ENCODE measurements at places on chromosomes 11 and 22. TPM values are rescaled to one million over a fixed set of nuclear protein-coding genes. Genes with fewer than 3 reads are reported as not detected.

- no peak for DNase-seq
Observed at GRCh38 chr11:74473382-74474173, 6.2 kb upstream of the KCNE3 start.

UPK3A gene
- 0.50 TPM for total RNA-seq

- DNase-seq, result no peak
Observed at GRCh38 chr22:35662914-35663313, 14.7 kb downstream of the APOL6 start.

- DNase-seq, result peak; percentile 62
Observed at GRCh38 chr11:21811572-21811971, 381.3 kb upstream of the ANO5 start.

VPREB1 gene
- not detected for total RNA-seq

CARD18 gene
- total RNA-seq, result not detected

NXPE4 gene
- total RNA-seq, result not detected

GAL3ST3 gene
- total RNA-seq, result 35.9 TPM

CRYBB2 gene
- total RNA-seq, result not detected

DNA sequence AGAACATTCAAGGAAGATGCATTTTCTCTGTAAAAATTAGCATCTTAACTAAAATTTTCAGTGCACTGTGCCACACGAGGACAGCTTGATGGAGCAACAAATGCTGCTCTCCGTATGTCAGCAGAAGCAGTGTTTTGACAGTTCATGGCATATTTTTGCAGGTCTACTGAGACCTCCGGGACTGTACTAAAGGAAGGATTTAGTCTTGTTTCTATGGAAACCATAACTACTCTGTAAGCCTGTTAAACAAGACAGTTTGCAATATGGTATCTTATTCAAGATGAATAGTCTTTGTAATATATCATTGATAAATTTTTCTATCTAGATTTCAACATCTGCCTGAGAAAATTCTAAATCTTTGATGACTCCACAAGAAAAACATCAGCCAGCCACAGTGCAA lies 184.0 kb upstream of the GUCY1A2 start:
- no peak for DNase-seq

GRCh38 chr11:70579316-70579955 lies 181.1 kb downstream of the CTTN start:
- DNase-seq, result no peak

DNA sequence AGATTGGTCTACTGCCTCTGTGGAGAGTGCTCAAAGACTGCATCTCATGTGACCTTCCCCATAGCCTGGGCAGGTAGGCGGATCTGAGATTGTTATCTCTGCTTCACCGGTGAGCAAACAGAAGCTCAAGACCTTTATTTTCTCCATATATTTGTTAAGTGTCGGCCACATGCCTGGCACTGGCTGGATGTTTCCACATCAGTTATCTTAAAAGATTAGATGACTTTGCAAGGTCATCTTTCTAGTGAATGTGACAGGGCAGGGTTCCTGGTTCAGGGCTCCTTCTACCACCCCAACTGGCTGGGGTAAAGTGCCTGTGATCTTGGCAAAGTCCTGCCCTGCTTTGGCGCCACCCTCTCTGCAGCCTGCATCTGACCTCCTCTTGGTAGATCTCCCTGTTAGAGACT lies 125.0 kb downstream of the CCDC81 start:
- no peak for DNase-seq

PDGFD gene
- 2.9 TPM for total RNA-seq

DNA sequence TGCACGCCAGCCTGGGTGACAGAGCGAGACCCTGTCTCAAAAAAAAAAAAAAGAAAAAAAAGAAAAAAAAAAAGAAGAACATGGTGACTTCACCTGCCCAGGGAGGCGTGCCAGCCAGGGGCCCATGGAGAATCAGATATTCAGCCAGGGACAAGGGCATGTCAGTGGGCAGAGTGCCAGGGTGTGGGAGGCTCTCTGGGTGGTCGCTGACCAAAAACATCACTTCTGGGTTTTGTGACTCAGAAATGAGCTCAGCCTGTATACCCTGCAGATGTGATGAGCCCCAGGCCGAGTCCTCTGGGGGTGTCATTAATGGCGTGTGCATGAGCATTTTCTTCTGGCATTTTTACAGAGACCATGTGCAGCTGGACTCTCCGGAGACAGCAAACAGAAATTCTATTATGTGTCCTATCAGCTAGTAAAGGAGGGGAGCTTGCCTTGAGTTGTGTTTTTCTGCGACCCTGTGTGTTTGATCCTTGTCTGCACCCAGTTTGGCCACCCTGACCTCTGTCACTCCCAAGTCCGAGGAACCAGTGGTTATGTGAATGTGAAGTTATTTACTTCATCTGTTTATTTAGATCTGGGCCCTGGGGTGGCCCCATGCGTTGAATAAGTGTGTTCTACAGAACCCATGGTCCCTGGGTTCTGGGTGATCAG lies 53.6 kb downstream of the BCR start:
- DNase-seq, result no peak

TIGD3 gene
- 4.3 TPM for total RNA-seq

DNA sequence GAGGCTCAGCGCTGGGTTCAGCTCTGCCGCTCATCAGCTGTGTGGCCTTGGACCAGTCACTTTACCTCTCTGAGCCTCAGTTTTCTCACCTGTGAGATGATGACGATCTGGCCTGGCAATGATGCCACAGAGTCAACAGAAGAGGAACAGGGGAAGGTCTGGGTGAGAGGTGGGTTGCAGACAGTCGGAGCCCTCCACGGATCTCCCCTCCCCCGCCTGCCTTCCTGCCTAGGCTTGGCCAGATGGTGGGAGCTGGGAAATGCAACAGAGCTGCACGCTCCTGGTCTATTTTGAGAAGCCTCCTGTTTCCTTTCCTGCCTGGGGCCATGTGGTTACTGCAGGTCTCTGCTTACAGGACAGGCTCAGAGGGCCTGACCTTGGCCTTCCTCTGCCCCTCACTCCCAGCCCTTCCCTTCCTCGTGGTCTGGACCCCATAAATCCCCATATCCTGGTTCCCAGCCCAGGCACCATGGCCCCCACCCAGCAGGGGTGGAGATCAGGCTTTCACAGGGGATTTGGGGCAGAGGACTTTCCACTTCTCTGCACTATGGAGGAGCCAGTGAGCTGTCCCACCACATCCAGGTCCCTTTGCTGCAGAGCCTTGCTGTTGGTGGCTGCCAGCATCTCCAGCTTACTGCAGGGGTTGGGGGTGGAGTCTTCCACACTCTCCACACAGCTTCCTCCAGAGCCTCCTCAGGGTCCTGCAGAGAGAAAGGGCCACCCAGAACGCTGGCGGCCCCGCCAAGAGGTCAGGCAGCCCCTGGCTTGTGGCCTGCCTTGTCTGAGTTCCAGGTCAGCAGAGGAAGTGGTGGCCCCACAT lies 46.9 kb downstream of the C11orf96 start:
- DNase-seq, result no peak

ANKK1 gene
- total RNA-seq, result 0.22 TPM

GRCh38 chr22:28442711-28443525 lies 236.7 kb downstream of the TTC28 start:
- peak; percentile 49 for DNase-seq

- DNase-seq, result no peak
Observed at GRCh38 chr22:48960980-48961660, 866.6 kb downstream of the BRD1 start.

ADAMTS8 gene
- not detected for total RNA-seq

DNA sequence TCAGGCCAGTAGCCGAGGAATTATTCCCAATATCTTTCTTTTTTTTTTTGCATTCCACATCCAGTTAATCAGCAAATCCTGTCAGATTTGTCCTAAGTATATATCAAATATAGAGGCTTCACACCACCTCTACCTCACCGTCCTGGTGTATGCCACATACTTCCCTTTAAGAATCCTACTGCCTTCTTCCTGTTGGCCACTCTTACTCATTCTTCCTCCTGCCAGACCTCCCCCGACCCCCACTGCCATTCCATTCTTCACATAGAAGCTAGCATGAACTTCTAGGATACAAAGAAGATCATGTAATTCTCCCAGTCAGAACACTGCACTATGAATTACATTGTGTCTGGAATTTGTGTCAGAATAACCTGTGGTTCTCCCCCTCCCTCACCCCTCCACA lies 89.5 kb downstream of the TRIM44 start:
- no peak for DNase-seq

MS4A6E gene
- not detected for total RNA-seq

- no peak for DNase-seq
Observed at GRCh38 chr11:91264481-91264880, 960.1 kb upstream of the FAT3 start.

SIAE gene
- 4.9 TPM for total RNA-seq

- no peak for DNase-seq
Observed at GRCh38 chr11:70594031-70594430, 195.7 kb downstream of the CTTN start.

DNA sequence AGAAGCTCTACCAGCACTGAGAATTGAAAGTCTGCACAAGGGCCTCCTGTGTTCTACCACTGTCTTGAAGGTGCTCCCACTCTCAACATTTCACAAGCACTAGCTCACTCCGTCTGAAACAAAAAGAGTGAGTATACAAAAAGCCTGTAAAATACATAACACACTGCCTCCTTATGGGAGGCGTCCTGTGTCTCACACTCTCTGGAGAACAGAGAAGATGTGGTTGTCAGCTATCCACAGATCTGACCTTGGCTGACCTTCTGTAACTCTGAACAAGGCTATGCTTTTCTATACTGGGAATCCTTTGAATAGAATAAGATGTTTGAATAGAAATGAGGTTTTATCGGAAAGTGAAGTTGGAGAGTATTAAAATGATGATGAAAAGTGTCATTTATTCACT lies 171.3 kb upstream of the TMEM45B start:
- DNase-seq, result no peak

ZFTA gene
- 42.6 TPM for total RNA-seq

NLRP14 gene
- 1.8 TPM for total RNA-seq

DNA sequence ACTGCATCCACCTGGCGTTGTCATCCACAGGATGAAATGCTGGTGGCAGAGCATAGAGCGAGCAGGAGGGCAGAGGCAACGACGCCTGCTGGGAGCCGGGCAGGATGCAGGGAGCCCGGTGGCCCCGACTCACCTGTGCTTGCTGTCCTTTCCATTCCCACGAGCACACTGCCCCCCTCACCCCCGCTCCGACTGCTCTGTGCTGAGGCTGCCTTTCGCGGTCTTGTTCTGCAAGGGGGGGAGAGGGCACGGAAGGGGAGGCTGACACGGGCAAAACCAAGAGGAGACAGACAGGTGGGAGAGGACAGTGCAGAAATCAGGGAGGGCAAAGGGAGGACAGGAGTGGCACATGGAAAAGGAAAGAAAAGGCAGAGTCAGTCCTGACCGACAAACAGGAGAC lies 37.9 kb upstream of the CYP2D6 start:
- no peak for DNase-seq

NFRKB gene
- total RNA-seq, result 56.3 TPM

POLR2L gene
- total RNA-seq, result 27.5 TPM

DNA sequence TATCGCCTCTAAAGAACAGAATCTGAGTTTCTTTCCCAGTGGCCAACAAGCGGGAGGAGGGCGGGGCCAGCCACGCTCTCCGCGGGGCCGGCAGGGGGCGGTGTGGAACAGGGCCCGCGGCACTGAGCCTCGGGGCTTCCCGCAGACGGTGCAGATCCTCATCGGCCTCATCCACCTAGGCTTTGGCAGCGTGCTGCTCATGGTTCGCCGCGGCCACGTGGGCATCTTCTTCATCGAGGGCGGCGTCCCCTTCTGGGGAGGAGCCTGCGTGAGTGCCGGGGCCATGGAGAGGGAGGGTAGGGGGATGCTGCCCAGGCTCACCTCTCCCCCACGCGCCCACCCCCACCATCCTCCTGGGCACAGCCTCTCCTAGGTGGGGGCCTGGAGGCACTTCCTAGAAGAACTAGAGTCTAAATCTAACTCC lies 10.7 kb downstream of the MS4A15 start:
- DNase-seq, result peak; percentile 52

ADAMTS15 gene
- total RNA-seq, result 0.25 TPM

- DNase-seq, result no peak
Observed at GRCh38 chr11:7204778-7205177, 46.9 kb upstream of the SYT9 start.

PTPN5 gene
- 8.5 TPM for total RNA-seq

- peak; percentile 31 for DNase-seq
Observed at GRCh38 chr11:111659201-111660115, 57.2 kb downstream of the SIK2 start.

Data from neural progenitor cell (in vitro differentiated cells).